ENCODE measurements at places on chromosomes 13 and 19. TPM values are rescaled to one million over a fixed set of nuclear protein-coding genes. Genes with fewer than 3 reads are reported as not detected.

GRCh38 chr13:106565127-106565775 is 2.7 kb downstream of the ARGLU1 start:
- no peak for ATAC-seq

DNA sequence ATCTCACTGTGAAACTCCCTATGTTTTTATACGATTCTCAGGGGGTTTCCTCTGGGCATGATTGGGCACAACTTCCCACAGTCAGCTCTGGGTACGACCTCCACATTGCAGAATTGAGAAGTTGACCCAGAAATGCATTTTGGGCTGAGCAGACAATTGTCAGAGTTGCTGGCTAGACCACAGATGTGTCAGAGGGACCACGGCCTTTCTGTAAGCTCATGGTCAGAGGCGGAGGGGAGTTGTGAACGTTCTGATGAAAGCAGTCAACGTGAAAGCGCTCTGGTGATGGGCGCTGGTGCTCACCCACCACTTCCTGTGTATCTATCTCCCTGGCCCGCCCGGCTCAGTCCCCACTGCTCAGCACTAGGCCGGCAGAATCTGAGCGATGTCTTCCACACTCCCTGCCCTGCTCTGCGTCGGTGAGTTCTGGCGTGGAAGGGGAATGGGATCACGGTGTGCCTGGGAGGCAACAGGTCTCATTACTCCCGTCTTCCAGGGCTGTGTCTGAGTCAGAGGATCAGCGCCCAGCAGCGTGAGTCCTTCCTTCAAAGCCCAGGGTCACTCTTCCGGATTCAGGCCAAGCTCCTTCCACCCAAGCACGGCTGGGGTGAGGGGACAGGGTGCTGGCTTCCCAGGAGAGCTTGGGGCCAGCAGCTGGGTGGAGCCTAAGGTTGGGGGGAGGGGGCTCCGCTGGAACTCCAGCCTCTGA is at the start of gene NCR1:
TSS of gene NCR1 (plus strand) at position 346 of the 709 bp plus-strand sequence. CDS start at position 386, 40 bp downstream.
- no peak for ATAC-seq

- peak; percentile 37 for ATAC-seq
Measured at GRCh38 chr13:43057653-43058317, 34.4 kb downstream of the DNAJC15 start.

GRCh38 chr19:8500158-8500557 is 2.3 kb downstream of the PRAM1 start:
- no peak for ATAC-seq

DNA sequence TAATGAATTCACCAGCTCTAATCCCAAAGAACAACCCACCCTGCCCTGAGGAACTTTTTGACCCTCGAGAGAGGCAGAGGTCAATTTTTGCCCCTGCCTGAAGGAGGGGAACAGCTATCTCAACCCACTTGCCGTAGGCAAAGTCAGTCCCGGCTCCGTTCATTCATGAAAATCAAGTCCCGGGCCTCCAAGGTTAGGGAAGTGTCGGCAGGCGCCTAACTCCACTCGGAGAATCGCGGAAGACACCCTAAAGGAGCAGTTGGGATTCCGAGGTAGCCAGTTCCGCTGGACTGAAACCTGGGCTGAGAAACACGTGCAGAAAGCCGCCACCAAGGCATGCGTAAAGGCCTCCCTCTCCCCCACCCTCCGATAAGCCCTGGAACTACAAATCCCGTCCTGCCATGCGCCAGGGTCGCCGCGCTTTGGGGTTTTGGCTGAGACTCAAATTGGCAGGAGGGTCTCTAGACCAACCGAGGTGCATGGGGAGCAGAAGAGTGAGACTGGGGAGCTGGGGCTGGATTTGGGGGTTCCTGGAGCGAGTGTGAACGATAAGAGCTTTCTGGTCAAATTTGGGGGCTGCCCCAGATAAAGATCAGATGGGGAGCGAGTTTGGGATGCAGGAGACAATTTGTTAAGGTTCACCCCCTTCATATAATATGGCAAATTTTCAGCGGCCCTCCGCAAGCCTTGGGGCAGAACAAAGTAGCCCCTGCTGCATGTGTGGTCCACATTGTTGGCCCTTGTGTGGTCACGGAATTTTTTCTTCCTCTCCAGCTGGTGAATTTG is at the start of gene TNPO2:
TSS of gene TNPO2 (minus strand) at position 292 of the 786 bp plus-strand sequence. CDS start 2,955 bp downstream, outside the sequence.
- peak; percentile 1 for ATAC-seq

Gene PSG6
- not detected for total RNA-seq

Gene GPR12
- 0.16 TPM for total RNA-seq

DNA sequence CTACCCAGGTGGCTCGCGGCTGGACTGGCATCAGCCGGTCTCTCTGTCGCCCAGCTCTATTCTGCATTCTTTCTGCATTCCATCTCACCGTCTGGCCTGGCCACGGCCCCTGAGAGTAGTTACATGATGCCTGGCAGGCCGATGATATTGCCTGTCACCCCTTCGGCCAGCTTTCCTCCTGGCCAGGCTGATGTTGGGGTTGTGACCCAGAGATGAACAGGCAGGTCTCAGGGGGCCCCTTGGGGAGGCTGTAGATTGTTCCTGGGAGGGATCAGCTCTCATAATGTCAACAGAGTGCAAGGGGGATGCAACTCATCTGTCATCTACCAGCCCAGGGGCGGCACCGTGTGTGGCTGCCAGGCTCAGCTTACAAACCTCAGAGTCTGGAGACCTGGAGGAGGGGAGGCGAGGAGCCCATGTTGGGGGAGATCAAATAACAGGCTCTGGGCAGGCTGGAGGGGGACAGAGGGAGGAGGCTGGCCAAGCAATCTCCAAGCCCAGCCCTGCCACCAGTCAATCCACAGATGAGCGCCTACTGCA is 13.6 kb upstream of the FBXO17 start:
- ATAC-seq = no peak

Gene PCSK4
- 1.2 TPM for total RNA-seq

- no peak for ATAC-seq
Measured at GRCh38 chr19:49436381-49437017, 4.8 kb downstream of the SLC17A7 start.

Gene SBSN
- 1,433 TPM for total RNA-seq

DNA sequence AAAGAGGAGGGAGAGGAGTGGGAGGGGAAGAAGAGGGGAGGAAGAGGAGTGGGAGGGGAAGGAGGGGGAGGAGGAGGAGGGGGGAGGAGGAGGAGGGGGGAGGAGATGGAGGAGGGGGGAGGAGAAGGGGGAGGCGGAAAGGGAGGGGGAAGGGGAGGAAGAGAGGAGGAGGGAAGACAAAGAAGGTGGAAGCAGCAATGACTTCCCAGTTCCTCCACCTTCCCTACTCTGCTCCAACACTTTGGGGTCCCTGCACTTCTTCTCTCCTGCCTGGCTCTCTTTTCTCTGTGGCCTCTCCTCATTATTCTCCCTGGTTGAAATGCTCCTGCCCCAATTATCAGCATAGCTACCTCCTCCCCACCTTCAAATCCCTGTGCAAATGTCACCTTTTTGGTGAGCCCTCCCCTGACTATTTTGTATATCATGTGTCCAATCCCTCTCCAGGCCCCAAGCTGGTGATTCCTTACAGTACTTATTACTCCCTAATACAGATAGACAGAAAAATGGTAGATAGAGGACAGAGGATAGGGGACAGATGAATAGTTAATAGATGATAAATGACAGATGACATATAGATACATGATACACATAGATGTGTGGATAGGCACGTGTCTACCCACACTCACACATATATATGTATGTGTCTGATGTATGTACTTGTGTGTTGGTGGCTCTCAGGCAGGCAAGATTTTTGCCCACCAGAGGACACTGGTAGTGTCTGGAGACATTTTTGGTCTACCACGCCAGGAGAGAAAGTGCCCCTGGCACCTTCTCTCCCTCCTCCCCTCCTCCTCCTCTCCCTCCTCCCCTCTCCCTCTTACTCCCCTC is 25.2 kb downstream of the NLRP9 start:
- no peak for ATAC-seq

Gene LRRC25
- 0.48 TPM for total RNA-seq

Gene CABP5
- not detected for total RNA-seq

- no peak for ATAC-seq
Measured at GRCh38 chr13:25840261-25840660, 211.6 kb downstream of the SHISA2 start.

Gene PTPRS
- total RNA-seq = 38.7 TPM

DNA sequence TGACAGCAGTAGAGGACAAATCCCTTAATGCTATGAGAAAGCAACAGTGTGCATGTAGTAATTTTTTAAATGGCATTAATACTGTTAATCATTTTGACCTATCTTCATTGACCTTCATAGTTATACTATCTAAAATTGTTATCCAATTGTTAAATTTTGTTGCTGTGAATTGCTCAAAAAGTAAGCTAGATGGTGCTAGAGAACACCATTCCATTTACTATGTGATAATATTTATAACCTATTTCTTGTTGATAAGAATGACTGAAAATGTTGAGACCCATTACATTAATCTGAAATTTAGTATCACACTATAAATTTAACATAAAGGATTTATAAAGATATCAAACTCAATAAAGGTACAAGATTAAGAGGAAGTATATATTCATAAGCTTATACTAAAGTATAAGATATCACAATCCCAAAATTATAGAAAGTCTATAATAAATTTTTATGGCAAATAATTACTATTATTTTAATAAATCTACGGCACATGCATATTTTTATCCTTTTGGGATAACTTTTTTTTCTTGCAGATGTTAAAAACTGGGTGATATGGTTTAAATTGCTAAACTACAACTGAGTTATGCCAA is 1573.3 kb downstream of the PCDH9 start:
- no peak for ATAC-seq

DNA sequence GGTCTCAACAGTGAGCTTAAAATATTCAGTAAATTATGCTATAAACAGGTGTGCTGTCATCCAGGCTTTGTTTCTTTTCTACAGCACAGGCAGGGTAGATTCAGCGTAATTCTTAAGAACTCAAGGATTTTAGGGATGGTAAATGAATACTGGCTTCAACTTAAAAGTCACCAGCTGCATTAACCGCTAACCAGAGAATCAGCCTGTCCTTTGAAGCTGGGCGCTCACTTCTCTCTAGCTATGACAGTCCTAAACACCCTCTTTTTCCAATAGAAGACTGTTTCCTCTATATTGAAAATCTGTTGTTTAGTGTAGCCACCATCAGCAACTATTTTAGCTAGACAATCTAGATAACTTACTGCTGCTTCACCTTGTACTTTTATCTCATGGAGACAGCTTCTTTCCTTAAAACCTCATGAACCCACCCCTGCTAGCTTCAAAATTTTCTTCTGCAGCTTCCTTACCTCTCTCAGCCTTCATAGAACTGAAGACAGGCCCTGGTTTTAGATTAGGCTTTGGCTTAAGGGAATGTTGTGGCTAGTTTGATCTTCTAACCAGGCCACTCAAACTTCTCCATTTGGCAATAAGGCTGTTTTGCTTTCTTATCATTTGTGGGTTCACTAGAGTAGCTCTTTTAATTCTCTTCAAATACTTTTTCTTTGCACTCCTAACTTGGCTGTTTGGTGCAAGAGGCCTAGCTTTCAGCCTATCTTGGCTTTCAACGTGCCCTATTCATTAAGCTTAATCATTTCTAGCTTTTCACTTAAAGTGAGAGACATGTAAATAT is 89.5 kb downstream of the USP12 start:
- no peak for ATAC-seq

GRCh38 chr19:10699650-10700335 is 1.4 kb upstream of the QTRT1 start:
- peak; percentile 23 for ATAC-seq

DNA sequence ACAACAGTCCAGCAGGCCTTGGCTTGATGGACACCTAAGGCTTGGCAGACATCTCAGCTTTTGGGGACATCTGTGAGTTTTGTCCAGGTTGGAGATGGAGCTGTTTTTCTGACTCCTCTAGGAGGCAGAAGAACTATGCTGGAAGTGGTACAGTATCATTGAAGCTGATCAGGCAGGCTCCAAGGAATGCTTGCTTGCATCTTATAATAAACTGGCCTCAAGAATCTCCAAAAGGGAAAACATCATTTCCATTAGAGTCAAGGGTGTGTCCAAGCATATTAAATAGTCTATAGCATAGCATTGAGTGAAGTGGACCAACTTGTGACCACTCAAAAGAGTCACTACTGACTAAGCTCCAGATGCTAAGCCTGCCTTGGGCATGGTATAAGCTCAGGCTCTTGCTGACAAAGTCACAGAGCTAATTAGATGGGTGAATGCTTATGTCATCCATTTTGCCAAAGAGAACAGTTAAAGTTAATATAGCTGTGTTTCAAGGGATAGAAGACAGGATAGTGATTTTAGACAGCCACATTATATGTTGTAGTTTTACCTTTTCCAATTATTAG is 216.0 kb downstream of the DNAJC15 start:
- no peak for ATAC-seq

- no peak for ATAC-seq
Measured at GRCh38 chr13:45748941-45749759, 47.0 kb downstream of the CBY2 start.

- ATAC-seq = no peak
Measured at GRCh38 chr13:106077017-106077416, 458.4 kb downstream of the EFNB2 start.

DNA sequence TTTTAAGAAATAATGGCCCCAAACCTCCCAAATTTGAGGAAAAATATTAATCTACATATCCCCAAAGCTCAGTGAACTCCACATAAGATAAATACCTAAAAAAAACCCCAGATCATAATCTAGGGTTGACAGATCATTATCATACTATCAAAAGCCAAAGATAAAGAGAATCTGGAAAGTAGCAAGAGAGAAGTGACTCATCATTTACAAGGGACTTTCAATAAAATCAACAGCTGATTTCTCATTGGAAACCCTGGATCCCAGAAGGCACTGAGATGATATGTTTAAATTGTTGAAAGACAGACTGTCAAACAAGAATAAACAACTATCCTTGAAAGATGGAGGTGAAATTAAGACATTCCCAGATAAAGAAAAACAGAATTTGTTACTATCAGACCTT is 199.3 kb downstream of the KCNRG start:
- ATAC-seq = no peak

DNA sequence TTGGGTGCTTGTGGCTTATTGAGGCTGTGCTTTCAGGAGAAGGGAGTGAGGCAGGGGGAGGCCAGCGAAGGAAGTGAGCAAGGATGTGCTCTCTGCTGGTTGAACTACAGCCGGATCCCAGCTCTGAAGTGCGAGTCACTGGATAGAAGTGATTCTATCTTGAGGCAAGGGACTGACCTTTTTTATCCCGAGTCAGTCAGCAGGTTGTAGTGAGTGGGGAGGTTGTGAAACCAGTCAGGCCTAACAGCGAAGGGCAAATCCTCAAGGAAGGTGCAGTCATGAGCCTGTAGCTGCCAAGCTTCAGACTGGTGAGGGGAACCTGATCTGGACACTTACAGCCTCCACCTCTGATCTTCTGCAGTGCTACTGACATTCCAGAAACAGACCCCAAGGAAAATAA is 18.6 kb downstream of the SCEL start:
- peak; percentile 63 for ATAC-seq

All from esophagus mucosa (tissue), 1 donor.